ENCODE measurements at places on chromosomes 16 and 17.
A peak's percentile ranks its signal among the peaks of the same experiment; 100 is the strongest.

GRCh38 chr16:22328081-22328725, 31.0 kb downstream of the POLR3E start:
- no peak for DNase-seq

DNA sequence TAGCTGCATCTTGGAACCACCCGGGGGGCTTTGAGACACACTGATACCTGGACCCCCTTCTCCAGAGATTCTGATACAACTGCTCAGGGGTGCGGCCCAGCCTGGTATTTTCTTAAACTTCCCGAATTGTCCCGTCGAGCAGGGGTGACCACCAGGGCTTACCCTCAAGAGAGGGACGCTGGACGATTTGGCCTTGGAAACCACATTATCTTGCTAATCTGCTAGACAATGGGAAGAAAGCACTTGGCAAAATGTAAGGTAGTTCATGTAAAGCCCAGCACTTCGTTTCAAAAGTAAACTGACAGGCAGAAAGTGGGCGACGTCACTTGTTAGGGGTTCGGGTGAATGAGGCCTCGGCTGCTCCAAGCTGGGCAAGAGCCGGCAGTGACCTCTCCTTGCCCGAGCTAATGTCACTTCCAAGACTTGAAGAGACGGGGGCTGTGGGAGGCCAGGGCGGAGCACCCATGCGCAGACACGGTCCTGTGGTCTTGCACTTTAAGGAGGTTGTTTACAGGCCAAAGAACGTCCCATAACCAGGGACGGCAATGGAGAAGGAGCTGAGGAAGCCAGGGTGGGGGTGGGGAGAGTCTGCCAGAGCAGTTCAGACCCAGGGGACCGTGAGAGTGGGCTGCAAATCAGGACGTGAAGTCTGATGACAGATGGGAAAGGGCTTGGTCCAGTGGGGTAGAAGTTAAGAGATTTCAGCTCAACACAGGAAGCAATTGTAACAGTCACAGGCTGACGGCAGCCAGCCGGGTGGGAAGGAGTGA, 152.7 kb upstream of the GSE1 start:
- no peak for DNase-seq

DNA sequence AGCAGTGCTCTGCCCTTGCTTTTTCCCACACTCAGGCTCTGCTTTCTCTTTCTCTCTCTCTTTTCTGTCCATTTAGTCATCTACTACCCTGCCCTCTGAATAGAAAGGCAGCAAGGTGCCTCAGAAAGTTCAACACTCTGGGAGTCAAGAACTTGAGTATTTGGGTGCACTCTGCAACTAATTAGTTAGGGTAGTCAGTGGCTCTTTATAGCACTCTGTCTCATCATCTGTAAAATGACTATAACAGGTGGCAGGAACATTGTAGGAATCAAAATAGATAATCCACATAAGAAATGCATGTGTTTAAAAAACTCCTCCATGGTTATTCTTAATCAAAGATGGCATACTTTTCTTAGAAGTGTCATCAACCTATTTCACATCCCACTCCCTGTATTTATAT, 7.2 kb downstream of the OR2C1 start:
- no peak for DNase-seq

DNA sequence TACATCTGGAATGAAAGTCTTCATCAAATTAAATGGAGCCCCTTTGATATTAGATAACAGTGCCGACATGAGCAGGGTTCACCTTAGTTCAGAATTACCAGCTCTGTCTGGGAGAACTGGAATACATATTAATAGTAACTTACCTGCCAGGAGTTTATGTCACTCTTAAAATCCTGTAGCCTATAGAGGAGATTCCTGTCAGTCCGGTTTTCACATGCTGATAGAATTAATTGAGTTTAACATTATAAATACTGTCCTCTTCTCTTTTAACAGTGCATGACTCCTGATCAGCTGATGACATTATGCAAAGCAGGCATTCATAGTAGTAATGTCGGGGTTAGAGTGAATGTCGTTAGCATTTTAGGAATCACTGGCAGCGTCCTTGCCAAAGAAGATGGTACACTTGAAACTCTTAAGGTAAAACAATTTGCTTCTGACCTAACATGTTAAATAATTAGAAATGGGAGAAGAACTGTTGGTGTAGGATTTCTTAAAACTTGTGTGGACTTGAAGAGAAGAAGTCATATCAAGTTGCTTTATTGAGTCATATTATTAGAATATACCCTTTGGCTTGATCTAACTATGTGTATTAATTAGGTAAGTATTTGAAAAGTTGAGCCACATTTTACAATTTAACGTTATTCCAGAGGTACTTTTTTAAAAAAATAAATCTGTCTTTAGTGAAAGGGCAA, 34.3 kb downstream of the HEATR3 start:
- no peak for DNase-seq

- no peak for DNase-seq
Observed at GRCh38 chr17:77961741-77962140, 3.2 kb downstream of the TNRC6C start.

GRCh38 chr17:48556576-48557401, 11.9 kb upstream of the HOXB2 start:
- DNase-seq = no peak

DNA sequence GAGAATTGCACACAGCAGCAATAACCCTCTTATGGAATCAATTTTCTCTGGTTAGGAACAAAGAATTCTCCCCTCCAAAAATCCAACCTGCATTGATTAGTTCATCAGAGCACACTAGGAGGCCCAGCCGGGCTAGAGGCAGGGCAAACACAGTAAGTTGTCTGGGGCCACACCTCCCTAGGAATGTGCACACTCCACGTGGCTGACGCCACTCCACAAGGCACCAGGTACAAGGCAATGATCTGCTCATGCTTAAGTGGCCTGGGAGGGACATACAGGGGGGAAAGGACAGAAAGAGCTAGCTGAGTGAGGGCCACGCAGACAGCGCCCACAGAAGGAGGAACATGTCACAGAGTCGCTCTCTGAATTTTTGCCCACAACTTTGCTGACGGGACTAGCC, 107.6 kb downstream of the SLC39A11 start:
- DNase-seq = no peak

- DNase-seq = no peak
Observed at GRCh38 chr17:39134878-39135277, 16.6 kb downstream of the PLXDC1 start.

GRCh38 chr16:7317982-7318381, 14.7 kb upstream of the RBFOX1 start:
- DNase-seq = no peak

DNA sequence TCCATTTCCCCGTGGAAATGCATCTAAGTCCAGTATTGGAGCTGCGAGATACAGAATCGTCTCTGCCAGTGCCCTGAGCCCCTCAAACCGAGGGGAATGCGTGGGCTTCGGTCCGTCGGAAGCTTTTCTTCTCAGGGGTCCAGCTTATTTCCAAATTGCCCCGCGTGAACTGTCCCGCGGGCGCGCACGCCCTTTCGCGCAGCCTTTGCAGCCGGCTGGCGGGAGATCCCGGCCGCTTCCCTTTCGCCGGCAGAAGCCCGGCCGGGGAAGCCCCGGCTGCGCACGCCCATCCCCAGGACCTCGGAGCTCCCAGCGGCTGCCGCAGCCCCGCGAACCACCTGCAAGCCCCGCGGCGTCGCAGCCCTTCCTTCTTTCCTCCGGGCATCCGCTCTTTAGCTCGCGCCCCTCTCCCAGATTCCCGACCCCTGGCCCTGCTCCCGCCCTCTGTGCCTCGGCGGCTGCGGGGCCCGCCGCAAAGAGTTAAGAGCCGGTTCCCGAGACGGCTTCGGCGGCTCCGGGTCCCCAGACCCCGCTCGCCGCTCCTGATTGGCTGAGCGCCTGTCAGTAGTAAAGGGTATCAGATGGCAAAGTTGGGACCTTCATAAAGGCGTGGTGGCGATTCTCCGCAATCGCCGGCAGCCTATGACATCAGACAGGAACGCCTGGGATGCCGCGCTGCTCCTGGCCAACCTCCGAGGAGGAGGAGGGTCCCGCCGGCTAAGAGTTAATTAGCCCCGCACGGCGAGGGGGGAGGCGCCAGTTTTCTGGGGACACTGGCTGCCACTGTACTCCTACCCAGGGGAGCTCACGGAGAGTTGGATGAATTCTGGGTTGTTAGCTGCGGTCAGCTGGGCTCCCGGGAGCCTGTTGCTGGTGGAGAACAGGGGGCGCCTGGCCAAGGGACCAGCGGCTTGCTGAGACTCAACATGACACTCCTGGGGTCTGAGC, at the start of gene MYOCD:
Gene MYOCD, plus strand, starts transcription at position 628 of the 948 bp plus-strand sequence. Its CDS starts 299 bp downstream, at position 927.
- DNase-seq = no peak

- peak; percentile 60 for DNase-seq
Observed at GRCh38 chr17:67221062-67221998, 23.7 kb downstream of the HELZ start.
